Esophagus mucosa (tissue), 1 donor: ENCODE measurements at places on chromosomes 7 and 10. TPM values are rescaled to one million over a fixed set of nuclear protein-coding genes. Genes with fewer than 3 reads are reported as not detected.

ZNF32 gene
- total RNA-seq = 16.8 TPM

FAM24B gene
- 2.0 TPM for total RNA-seq

TRPV6 gene
- total RNA-seq = 0.68 TPM

AKR1C4 gene
- not detected for total RNA-seq

SPDYE18 gene
- total RNA-seq = not detected

HHEX gene
- 1.1 TPM for total RNA-seq

GPR85 gene
- total RNA-seq = 0.32 TPM

PIP gene
- total RNA-seq = 0.56 TPM

GBX1 gene
- total RNA-seq = not detected

MYOZ1 gene
- total RNA-seq = 0.44 TPM
